ENCODE measurements at places on chromosomes 2 and 18.

DNA sequence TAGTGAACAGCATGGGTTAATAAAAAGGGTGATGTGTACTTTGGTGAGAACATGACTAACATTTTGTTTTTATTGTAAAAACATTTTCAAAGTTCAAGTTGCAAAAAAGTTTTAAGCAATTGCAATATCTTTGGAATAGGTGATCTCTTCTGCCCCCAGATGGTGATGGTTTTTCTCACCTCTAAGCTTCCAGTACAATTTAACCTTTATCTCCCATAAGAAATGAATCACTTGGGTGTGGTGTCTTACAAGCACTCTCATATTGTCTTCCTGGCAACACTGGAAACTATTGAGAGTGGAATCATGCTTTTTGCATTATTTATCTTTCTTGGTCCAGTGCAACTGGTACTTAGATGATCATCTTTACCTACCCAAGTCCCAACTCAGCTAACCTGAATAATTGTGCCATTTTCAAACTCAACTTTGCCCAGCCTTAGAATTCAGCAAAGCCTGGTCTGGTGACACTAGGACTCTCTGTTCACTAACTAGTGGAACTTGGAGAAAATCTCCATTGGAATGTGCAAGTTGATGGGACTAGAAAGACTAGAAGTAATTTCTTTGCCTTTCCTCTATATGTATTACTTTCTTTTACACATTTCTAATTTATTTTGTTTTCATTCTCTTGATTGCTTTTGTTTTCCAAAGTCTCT is 964.7 kb upstream of the ZEB2 start:
- peak; percentile 86 for DNase-seq

- DNase-seq: no peak
Measured at GRCh38 chr2:101420623-101421022, 33.3 kb upstream of the CREG2 start.

DNA sequence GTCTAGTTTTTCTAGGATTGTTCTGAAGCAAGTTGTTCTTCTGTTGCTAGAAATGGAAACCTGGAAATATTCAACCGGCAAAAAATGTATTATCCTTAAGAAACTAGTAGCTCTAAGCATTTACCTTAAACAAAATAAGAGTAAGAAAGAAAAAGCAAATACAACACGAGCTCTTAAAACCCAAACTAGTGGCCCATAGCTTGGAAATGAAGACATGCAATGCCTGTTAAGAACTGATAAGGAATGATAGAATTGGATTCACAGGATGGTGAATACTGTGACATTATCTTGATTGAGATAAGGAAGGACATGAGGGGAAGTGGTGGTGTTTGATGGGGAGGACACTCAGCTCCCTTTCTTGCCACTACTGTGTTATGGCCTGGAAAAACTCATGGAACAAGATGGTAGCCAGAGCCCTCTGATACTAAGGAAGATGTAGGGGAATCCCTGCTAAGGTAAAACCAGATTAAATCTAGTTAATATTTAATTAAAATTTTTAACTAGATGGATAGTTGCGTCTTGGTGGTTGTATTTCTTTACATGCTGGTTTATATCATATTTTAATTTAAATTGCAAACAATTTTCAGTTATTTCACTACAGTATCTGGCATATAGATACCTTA is 193.8 kb downstream of the LPIN1 start:
- DNase-seq: no peak

DNA sequence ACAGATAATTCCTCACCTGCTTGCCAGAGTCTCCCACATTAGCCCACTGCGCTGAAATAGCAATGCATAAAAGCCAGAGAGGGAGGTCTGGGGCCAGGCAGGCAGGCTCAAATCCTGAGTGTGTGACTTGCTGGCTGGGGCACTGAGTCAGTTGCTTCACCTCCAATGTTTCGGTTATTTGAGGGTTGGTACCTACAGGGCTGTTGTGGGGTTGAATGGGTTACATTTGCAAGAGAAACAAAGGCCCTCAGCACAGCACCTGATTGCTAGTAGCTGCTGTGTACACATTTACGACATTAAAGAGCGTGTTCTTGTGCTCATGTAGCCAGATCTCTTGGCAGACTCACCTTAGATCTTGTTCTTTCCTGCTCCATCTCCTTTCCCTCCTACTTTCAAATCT is 34.1 kb upstream of the FAM110C start:
- DNase-seq: no peak

DNA sequence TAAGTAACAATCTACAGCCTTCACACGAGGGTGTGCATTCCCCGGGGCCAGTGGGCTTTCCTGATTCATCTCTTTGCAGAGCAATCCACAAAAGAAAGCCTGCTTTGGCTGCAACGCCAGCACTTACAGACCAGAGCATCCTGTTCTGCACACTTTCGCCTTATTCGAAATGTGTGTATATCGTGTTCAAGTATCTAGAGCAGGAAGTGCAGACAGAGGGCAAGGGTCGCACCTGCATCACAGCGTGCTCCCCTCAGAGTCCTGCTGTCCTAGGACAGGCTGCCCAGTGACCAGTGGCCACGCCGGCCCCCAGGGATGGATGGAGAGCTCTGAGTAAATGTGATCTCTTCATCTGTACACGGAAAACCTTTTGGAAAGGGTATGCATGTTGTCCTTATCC is 264.3 kb downstream of the ZNF516 start:
- DNase-seq: no peak

DNA sequence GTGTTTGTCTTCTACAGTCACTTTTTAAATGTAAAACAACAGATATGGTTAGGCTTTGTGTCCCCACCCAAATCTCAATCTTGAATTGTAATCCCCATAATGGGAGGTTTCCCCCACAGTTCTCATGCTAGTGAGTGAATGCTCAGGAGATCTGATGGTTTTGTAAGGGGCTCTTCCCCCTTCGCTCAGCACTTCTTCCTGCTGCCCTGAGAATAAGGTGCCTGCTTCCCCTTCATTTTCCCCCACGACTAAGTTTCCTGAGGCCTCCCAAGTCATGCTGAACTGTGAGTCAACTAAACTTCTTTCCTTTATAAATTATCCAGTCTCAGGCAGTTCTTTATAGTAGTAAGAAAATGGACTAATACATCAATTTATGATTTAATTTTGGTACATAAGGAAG is 118.0 kb upstream of the SNTG2 start:
- no peak for DNase-seq

DNA sequence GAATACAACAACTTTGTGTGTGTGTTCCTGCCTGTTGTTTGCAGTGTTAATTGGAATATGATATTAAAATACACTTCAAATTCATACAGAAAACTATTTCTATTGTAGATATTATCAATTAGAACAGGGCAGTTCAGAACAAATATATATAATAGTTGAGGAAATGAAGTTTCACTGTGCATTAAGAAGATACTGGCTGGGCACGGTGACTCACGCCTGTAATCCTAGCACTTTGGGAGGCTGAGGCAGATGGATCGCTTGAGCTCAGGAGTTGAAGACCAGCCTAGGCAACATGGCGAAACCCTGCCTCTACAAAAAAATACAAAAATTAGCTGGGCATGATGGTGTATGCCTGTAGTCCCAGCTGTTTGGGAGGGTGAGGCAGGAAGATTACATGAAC is 79.3 kb downstream of the ASAP2 start:
- peak; percentile 42 for DNase-seq

DNA sequence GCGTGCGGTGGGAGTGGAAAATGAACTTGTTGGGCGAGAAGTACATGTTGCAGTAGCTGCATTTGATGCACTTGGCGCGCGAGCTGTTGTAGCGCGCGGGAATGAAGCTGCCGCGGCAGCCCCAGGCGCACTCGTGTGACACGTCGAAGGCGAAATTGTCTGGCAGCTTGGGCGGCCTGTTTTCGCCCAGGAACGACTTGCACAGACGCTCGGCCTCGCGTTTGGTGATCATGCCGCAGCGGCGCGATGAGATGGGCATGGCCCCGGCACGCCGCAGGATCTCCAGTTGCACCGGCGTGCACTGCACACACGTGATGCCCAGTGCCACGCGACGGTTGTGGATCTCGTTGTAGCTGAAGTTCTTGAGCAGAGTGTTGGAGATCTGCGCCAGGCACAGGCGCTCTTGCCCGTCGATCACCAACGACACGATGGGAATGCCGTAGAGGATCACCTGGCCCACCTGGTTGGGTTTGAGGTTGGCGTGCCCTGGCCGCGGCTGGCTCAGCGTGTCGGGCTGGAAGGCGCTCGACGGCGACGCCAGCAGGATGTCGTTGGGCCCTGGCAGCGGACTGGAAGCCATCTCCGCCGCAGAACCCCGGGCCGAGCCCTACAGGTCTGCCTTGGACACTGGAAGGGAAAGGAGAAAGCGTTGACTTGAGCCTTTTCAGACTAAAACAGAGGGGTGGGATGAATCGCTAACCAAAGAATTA is 2.7 kb downstream of the SKOR2 start:
- no peak for DNase-seq

GRCh38 chr2:9782197-9782719 is 61.0 kb upstream of the TAF1B start:
- peak; percentile 91 for DNase-seq

DNA sequence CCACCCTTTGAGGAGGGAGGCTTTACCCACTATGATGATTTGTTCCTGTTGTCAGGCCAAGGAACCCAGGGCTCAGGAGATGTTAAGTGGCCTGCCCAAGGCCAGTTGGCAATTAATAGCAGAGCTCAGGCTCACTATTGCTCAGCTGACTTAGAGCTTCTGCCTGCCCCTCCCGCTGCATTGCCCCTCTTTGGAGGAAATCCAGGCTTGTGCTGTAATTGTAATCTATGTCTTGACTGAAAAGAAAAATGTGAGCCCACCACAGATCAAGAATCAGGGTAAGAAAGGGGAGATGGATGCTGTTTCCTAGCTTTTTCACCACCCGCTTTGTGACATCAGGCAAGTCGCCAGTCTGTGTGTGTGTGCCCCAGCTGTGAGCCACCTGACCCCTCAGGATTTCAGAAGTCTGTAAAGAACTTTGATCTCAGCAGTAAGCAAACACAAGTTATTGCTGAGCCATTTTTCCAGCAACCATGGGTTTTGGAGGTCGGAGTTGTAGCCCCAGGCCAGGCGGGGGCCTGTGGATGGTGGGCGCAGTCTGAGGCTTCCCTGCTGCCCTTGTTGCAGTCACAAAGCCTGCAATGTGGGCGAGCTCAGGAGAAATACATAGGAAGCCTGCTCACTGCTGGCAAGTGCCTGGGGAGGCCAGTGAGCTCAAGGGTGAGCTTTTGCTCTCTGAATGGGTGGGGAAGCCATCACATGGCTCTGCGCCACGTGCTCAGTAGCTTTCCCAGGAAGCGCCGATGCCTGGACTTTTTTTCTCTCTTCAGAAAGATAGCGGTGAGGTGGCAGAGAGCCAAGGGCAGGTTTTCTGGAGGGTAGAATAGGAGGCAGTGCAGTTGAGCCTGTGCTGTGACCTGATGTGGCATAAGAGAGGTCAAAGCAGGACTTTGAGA is 6.1 kb downstream of the CABLES1 start:
- DNase-seq: no peak

- no peak for DNase-seq
Measured at GRCh38 chr18:36064027-36064808, 3.1 kb downstream of the RPRD1A start.

GRCh38 chr2:128625421-128625820 is 306.8 kb upstream of the HS6ST1 start:
- DNase-seq: no peak

DNA sequence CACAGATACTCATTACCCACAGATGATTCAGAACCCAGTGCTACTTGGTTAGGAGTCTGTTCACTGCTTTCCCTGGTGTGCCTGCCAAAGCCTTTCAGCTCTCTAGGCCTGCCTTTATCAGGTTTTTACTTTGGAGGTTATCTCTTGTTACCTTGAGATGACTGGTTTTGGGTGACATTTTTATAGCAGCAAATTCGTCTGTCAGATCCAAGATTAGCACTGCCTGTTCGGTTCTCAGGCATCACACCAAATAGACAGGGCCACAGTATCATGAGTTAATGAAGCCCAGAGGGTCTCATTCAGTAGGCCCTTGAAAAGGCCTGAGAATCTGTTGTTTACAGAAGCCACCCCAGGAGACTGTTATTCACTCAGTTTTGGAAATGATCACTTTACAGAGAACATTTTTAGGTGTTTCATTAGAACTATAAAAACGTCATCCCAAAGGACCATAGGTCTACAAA is 121.2 kb downstream of the OSBPL6 start:
- no peak for DNase-seq

DNA sequence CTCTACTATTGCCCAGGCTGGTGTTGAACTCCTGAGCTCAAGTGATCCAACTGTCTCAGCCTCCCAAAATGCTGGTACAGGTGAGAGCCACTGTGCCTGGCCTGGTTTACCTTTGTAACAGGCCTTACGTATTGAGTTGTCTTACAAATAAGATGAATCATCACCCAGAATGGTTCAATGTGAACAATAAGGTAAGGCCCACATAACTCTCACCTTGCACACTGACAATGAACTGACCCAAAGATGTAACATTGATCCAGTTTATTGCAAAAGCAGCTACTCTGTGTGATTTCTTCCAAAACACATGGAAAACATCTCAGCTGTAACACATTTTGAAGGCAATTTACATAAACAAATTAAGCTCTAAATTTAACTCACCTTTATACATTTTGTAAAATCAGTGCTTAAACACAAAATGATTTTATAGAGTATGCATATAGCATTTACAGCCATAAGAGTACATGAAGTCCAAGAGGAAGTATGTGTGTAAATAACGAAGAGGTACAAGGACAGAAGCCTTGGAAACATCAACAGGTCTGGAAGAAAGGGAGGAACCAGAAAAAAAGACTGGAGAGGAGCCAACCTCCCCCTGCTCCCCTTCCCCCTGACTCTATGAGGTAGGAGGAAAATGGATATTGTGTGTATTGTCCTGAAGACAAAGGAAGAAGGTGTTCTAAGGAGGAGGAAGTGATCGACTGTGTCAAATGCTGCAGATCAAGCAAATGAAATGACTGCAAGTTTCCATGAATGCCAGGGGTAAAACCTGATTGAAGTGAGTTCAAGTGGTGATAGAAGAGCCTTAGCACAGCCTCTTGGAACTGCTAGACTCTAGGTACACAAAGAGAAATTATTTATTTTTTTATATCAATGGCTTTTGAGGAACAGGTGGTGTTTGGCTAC is 5.6 kb upstream of the WDFY1 start:
- DNase-seq: peak; percentile 66

- no peak for DNase-seq
Measured at GRCh38 chr2:43327119-43327518, 100.7 kb upstream of the ZFP36L2 start.

- no peak for DNase-seq
Measured at GRCh38 chr18:37566479-37567060, 972 bp upstream of the CELF4 start.

DNA sequence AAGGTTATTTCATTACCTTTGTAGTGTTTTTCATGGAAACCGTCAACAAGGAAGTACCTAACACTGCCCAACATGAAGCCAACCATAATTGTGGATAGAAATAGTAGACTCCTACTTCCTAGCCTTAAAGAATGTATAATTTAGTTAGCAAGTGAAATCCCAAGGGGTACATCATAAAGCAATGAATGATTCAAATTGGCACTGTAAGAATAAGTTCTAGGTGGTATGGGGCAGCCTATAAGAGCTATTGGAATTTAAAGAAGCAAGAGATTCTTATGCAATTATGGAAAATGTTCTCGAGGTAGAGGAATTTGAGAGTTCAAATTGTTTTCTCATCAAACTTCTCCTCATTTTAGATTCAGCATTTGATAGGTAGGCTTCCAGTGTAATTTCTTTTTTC is 157.9 kb downstream of the FMNL2 start:
- no peak for DNase-seq

GRCh38 chr18:63559567-63560491 is 17.7 kb downstream of the SERPINB12 start:
- peak; percentile 61 for DNase-seq

- DNase-seq: no peak
Measured at GRCh38 chr2:222798528-222798927, 62.3 kb upstream of the ACSL3 start.

- DNase-seq: peak; percentile 20
Measured at GRCh38 chr2:25265802-25266201, 75.9 kb downstream of the DNMT3A start.

Measured in bronchial epithelial cell (primary cell).